ENCODE measurements at places on chromosomes 4 and X.

DNA sequence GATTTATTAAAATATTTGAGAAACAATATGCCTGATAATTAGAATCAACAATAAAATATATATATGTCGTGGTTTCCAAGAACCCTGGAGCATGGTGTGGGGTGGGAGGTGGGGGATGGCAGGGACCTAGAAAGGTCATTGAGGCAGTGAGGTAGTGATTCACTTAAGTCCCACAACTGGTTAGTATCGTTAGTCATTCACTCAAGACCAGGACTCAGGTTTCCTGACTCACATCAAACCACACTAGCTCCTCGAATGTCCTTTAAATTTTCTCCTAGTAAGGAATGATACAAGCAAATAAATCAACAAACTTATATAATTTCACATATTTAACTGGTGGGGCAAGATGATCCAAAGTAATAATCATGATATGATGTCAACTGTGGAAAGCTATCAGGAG, 158.8 kb upstream of the AADAT start:
- no peak for DNase-seq

- DNase-seq = no peak
These were observed 165.3 kb upstream of the DGKK start for GRCh38 chrX:50635817-50636365.

DNA sequence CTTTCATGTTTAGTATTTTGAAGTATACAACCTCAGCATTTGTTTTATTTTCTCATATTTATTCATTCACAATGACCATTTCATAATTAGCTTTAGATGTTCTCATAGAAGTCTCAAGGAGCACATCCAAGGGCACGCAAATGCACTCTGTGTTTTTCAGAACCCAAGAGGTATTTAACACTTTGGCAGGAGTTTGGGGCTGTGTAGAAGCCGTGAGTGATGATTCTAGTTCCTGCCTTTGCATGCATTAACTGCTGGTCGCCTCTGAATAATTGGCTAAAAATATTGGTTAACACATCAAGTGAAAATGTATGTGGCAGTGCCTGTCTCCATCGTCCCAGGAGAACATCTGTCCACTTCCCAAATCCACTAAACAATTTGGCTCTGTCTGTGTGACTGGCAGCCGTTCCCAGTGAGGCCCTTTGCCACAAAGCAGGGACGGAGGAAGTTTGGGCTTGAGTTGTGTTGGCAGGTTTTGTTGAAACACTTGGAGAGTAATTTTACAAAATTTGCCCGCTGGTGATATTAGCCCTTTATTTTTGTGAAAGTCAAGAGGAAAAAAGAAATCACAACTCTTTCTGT, 730.7 kb upstream of the SLIT2 start:
- DNase-seq = no peak

DNA sequence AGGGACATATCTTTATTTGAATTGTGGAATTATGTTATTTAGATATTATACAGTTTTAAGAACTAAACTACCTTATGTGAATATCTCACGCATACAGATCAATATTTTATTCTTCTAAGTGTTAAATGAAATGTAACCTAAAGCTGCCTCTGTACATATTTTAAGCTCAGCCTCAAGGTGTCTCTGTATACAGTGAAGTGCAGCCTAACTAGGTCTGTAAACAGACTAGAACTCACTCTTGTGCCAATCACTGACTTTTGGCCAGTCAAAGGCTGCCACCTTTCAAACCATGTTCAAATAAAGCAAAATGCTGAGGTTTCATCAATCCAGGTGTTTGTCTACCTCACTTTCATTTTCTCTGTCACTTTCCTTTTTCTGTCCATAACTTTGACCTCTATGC, 1074.5 kb upstream of the PRKX start:
- no peak for DNase-seq

GRCh38 chr4:38231626-38232025, 271.4 kb downstream of the PTTG2 start:
- no peak for DNase-seq

GRCh38 chrX:114049063-114049462, 534.8 kb upstream of the HTR2C start:
- DNase-seq = no peak

DNA sequence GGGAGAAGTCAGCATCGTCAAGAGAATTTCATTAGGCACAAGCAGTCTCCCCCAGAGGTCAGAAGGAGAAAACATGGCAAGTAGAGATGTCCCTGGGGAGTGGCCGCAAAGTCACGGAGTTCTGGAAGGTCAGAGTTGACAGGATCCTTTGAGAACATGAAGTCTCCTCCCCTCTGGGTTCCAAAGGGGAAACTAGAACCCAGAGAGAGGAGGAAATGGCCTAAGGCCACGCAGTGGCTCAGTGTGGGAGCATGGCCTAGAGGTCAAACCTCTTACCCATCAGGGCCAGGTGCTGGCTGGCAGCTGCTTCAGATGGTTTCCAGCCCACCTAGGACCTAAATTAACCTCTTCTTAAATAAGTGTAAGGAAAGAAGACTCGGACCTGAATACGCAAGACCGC, 884 bp downstream of the IDH3G start:
- DNase-seq = no peak

DNA sequence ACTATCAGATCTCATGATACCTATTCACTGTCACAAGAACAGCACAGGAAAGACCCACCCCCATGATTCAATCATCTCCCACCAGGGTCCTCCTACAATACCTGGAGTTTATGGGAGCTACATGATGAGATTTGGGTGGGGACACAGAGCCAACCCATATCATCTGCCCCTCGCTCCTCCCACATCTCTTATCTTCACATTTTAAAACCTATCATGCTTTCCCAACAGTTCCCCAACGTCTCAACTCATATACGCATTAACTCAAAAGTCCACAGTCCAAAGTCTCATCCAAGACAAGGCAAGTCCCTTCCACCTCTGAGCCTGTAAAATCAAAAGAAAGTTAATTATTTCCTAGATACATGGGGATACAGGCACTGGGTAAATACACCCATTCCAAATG, 1185.2 kb downstream of the PCDH7 start:
- DNase-seq = no peak

DNA sequence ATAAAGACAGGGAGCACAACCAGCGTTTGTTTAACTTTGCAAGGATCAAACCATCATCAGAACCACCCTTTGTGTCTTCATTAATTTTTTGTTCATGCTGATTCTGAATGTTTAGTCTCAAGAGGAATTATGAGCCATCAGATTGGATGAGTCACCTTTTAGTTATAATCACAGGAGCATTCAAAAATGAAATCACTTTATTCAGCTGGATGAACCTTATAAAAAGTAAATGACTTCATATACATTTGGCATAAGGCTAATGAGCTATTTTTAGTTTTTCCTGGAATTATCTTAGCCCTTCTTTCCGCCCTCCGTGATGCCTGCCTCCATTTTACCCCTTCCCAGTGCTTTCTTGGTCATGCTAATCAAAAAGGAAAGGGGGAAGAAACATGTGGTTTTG, 103.6 kb downstream of the SORBS2 start:
- DNase-seq = no peak

- no peak for DNase-seq
These were observed 133.5 kb downstream of the ASMT start for GRCh38 chrX:1748408-1748807.

GRCh38 chr4:52780206-52780605, 29.0 kb upstream of the ERVMER34-1 start:
- DNase-seq = no peak

DNA sequence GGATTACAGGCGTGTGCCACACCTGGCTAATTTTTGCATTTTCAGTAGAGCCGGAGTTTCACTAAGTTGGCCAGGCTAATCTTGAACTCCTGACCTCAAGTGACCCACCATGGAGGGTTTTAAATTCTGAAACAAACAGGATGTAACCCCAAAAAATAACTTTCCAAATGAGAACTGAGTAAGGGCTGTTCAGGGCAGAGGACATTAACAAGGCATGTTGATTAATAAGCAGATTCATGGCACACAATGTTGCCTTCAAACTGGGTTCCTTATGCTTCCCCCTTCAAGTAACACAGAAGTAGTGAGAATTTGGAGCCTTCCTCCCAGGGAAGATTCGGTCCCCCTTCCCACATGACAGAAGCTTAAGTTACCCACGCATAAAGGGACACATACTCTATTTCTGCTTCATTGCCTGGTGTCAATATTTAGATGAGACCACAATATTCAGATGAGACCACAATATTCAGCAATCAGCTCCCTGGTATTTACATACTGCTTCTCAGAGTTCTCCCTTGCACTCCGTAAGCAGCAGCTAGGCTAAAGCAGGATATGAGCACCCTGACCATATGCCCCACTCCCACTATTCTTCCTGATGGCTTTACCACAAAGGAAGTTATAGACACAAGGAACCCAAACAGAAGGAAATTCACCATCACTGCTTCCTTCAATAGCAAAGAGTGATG, 21.4 kb downstream of the GRSF1 start:
- DNase-seq = no peak

DNA sequence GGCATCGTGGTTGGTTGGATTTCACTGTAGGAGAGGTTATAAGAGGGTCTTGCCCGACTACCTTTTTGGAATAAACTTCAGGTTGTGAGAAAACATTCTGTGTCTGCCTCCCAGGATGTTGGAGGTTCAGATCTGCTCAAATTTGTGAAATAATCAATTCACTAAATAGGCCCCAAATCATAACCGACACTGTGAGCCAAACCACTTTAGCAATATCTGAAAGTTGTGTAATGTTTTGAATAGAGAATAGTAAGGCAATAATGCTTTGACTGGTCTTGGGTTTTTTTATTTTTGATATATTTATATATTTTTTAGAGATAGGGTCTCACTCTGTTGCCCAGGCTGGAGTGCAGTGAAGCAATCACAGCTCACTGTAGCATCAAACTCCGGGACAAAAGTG, 131.2 kb downstream of the GLRA3 start:
- DNase-seq = no peak

GRCh38 chr4:75666299-75666698, 6.9 kb downstream of the G3BP2 start:
- DNase-seq = no peak

DNA sequence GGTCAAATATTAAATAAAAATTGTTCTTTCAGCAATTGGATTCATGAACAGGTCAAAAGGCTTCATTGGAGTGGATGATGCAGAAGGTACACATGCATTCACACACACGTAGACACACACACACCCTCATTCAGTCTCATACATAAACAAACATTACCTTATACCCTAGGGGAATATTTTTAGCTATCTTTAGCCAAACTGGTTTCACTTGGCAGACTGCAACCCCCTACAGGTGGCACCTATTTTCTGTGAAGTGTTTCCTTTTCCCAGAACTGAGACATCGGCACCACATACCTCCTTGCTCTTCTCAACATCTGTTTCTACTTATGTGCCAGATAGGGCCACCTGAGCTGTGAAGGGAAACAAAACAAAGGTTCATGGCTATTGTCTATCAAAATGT, 18.5 kb upstream of the KDR start:
- no peak for DNase-seq

GRCh38 chr4:3262208-3263052, 13.5 kb downstream of the MSANTD1 start:
- DNase-seq = no peak

DNA sequence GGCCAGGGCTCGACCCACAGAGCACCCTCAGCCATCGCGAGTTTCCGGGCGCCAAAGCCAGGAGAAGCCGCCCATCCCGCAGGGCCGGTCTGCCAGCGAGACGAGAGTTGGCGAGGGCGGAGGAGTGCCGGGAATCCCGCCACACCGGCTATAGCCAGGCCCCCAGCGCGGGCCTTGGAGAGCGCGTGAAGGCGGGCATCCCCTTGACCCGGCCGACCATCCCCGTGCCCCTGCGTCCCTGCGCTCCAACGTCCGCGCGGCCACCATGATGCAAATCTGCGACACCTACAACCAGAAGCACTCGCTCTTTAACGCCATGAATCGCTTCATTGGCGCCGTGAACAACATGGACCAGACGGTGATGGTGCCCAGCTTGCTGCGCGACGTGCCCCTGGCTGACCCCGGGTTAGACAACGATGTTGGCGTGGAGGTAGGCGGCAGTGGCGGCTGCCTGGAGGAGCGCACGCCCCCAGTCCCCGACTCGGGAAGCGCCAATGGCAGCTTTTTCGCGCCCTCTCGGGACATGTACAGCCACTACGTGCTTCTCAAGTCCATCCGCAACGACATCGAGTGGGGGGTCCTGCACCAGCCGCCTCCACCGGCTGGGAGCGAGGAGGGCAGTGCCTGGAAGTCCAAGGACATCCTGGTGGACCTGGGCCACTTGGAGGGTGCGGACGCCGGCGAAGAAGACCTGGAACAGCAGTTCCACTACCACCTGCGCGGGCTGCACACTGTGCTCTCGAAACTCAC, 3.6 kb downstream of the MID1IP1 start:
- DNase-seq = peak; percentile 51

GRCh38 chr4:60313611-60314178, 886.4 kb upstream of the ADGRL3 start:
- no peak for DNase-seq

DNA sequence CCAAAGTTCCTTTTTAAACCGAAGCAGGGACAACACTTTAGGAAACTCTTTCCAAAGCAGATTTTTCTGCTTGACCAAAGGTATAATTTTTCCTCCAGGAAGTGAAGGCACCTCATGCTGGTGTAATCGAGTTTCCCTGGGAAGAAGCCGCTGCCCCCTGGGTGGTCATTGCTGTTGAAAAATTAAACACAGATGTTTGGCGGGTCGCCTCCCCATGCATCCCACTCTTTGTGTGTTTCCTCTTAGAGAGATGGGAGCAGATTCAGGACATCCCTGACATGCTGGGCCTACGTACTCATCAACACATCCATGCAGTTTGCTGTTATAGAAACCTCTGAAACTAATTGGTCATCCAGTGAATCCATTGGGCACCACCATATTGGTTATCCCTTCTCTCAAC, 179.2 kb upstream of the HCCS start:
- no peak for DNase-seq

DNA sequence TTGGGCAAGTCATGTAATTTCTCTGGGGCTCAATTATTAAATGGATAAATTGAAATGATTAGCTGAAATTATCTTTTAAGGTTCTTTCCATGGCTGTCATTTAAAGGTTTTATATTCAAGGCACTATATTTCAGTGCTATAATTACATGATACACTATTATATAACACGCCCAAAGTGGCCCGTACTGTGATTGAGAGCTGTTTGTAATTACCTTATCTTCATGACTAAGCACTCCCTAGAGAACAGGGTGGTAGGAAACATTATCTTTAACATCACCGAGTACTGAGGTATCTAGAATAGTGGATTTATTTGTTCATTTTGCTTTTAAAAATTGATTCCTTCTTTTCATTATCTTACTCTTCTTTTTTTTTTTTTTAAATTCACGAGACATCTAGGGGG, 79.0 kb downstream of the DIAPH2 start:
- no peak for DNase-seq

DNA sequence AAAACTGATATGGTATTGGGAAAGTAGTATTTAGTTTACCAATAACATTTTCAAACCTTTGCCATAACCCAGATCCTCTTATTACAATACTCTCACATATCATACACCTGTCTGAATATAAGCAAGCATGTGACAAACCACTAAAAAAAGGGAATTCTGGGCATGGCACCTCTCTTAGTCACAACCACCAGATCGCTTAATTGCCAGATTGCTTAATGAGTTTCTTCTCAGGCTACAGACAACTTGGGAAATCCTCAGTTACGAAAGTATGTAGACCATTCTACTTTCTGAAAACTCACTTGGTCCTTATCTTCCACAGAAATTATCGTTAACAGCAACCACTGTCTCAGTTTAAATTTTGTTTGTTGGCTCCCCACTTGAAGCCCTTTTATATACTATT, 2.1 kb downstream of the NAF1 start:
- no peak for DNase-seq

GRCh38 chr4:156941940-156942548, 29.6 kb downstream of the PDGFC start:
- DNase-seq = no peak

- DNase-seq = no peak
These were observed 56.6 kb downstream of the AASDH start for GRCh38 chr4:56330691-56331090.

GRCh38 chr4:169090484-169091215, 80.6 kb upstream of the CBR4 start:
- DNase-seq = no peak
